ENCODE measurements at places on chromosomes 7 and 10. TPM values are rescaled to one million over a fixed set of nuclear protein-coding genes. Genes with fewer than 3 reads are reported as not detected.

PCLO gene
- total RNA-seq: 6.4 TPM

CCDC146 gene
- total RNA-seq: 0.35 TPM

TFR2 gene
- 5.6 TPM for total RNA-seq

TUBB8 gene
- 1.4 TPM for total RNA-seq

TRPV5 gene
- total RNA-seq: not detected

MMD2 gene
- total RNA-seq: 0.38 TPM

MUC12 gene
- total RNA-seq: 3.8 TPM

SPDYE2 gene
- total RNA-seq: not detected

FFAR4 gene
- total RNA-seq: not detected

SLC13A1 gene
- total RNA-seq: not detected

SLC26A3 gene
- not detected for total RNA-seq

NEUROG3 gene
- total RNA-seq: not detected

GRK5 gene
- total RNA-seq: 0.74 TPM

CYP2C8 gene
- 4.1 TPM for total RNA-seq

VDAC2 gene
- 282 TPM for total RNA-seq

BTBD16 gene
- total RNA-seq: not detected

LRGUK gene
- total RNA-seq: 7.1 TPM

HDAC9 gene
- 11.0 TPM for total RNA-seq

EBLN1 gene
- total RNA-seq: not detected

TPK1 gene
- total RNA-seq: 1.5 TPM

CASTOR2 gene
- 26.1 TPM for total RNA-seq

BAIAP2L1 gene
- total RNA-seq: 38.3 TPM

PNLIPRP1 gene
- not detected for total RNA-seq

CRTAC1 gene
- 1.2 TPM for total RNA-seq

KNDC1 gene
- 16.0 TPM for total RNA-seq

GRID1 gene
- total RNA-seq: 0.82 TPM

ACSM6 gene
- not detected for total RNA-seq
